Suprapubic skin (tissue), 4 donors: ENCODE measurements at places on chromosomes 4 and X.

GRCh38 chr4:174794543-174795094 is 34.4 kb downstream of the GLRA3 start:
- no peak overlapping the region for H3K27ac ChIP-seq
- no peak overlapping the region for H3K4me3 ChIP-seq
- H3K36me3 ChIP-seq, result no peaks in the 10 kb centered on the region
- H3K27me3 ChIP-seq, result no peaks in the 10 kb centered on the region
- no peaks in the 10 kb centered on the region for H3K4me1 ChIP-seq
- DNase-seq, result no peak

DNA sequence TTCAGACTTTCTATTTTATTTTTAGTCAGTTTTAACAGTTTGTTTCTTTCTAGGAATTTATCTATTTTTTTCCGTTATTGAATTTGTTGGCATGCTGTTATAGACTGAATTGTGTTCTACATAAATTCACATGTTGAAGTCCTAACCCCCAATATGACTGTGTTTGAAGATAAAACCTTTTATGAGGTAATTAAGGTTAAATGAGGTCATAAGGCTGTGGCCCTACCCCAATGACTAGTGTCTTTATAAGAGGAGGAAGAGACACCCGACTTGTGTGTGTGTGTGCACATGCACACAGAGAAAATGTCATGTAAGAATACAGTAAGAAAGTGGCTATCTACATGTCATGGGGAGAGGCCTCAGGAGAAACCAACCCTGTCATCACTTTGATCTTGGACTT is 146.3 kb downstream of the BRWD3 start:
- H3K36me3 ChIP-seq, result no peaks in the 10 kb centered on the region
- no peak overlapping the region for H3K4me3 ChIP-seq
- no peak for DNase-seq

DNA sequence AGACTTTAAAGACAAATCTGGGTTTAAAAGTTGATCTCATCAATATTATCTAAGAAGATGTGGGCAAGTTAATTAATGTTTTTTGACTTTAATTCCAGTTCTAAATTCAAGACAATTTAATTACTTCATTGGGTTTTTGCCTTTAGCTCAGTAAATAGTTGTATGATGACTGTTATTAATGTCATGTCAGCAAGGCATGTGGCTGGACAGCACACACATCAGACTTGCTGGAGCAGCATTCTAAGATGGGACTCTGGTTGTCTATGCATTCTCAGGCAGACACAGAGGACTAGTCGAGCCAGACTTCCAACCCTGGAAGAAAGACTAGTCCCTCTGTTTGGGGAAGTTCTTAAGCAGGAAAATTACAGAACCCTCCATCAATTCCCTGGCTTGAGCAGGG is 180.7 kb upstream of the GK2 start:
- H3K36me3 ChIP-seq, result no peaks in the 10 kb centered on the region
- no peaks in the 10 kb centered on the region for H3K27me3 ChIP-seq

DNA sequence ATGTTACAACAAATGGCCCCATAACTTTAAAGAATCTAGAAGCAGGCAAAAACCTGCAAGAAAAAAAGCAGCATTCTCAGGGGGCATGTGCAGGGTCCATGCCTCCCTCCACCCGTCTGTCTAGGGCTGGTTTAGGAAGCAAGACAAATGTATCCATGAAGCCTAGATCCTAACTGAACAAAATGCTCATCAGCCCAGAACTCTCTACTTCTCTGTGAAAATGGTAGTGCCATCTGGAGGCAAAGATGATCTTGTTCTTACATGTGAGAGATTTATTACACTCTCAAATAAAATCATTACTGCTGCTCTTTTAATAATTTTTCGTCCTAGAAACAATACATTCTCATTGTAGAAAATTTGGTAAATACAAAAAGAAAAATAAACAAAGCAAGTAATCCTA is 26.7 kb downstream of the NR3C2 start:
- no peak overlapping the region for H3K27ac ChIP-seq
- H3K27me3 ChIP-seq, result no peaks in the 10 kb centered on the region
- H3K4me1 ChIP-seq, result no peaks in the 10 kb centered on the region

GRCh38 chr4:86452924-86453531 is 93.2 kb upstream of the MAPK10 start:
- peaks cover 7% of the 10 kb centered on the region for H3K4me1 ChIP-seq
- H3K36me3 ChIP-seq, result no peaks in the 10 kb centered on the region
- peak overlapping the region; percentile 5 for H3K4me3 ChIP-seq
- H3K27me3 ChIP-seq, result no peaks in the 10 kb centered on the region
- DNase-seq, result no peak

- no peak overlapping the region for H3K27ac ChIP-seq
- H3K36me3 ChIP-seq, result no peaks in the 10 kb centered on the region
- no peaks in the 10 kb centered on the region for H3K27me3 ChIP-seq
- no peaks in the 10 kb centered on the region for H3K4me1 ChIP-seq
Observed at GRCh38 chr4:138639018-138639741, 376.4 kb upstream of the NOCT start.

DNA sequence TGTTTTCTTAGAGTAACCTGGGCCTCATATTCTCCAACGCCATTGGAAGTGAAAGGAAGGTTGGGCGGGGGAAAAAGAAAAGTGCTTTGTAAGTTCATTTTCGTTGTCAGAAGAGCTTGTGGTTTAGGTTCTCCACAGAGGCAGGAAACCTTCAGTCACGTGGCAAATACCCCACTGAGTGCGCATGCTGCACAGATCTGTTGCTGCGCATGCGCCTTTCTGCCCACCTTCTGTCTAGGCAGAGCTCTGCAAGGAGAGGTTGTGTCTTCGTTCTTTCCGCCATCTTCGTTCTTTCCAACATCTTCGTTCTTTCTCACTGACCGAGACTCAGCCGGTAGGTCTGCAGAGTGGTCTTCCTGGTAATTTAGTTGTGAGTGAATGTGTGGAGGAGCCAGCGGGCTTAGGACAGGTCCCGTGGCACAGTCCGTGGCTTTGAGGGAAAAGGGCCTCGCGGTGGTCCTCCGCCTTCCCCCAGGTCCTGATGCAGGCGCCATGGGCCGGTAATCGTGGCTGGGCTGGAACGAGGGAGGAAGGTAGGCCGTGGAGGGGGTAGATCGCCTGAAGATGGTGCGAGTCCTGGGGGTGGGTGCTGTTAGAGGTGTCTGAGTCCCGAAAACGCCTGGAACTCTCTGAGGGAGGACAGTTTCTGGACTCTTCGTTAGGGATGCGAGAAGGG is at the start of gene PAGE5:
PAGE5 (plus strand) TSS at position 228 of the 676 bp plus-strand sequence. CDS start 1,037 bp downstream, outside the sequence.
- DNase-seq, result no peak
- H3K4me3 ChIP-seq, result no peak within 1 kb of the TSS

DNA sequence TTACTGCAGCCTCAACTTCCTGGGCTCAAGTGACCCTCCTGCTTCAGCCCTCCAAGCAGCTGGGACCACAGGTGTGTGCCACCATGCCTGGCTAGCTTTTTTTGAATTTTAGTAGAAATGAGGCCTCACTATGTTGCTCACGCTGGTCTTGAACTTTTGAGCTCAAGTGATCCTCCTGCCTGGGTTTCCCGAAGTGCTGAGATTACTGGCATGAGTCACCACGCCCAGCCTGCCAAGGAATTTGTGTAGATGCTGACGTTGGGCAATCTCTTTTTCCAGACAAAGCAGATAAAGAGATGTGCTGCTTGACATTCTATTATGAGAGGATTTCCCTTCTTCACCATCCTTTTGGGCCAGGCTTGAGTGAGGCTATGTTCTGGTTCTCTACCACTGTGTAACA is 254.5 kb upstream of the RPS6KA3 start:
- DNase-seq, result no peak
- H3K27ac ChIP-seq, result no peak overlapping the region
- H3K4me3 ChIP-seq, result no peak overlapping the region
- H3K36me3 ChIP-seq, result no peaks in the 10 kb centered on the region
- no peaks in the 10 kb centered on the region for H3K4me1 ChIP-seq

DNA sequence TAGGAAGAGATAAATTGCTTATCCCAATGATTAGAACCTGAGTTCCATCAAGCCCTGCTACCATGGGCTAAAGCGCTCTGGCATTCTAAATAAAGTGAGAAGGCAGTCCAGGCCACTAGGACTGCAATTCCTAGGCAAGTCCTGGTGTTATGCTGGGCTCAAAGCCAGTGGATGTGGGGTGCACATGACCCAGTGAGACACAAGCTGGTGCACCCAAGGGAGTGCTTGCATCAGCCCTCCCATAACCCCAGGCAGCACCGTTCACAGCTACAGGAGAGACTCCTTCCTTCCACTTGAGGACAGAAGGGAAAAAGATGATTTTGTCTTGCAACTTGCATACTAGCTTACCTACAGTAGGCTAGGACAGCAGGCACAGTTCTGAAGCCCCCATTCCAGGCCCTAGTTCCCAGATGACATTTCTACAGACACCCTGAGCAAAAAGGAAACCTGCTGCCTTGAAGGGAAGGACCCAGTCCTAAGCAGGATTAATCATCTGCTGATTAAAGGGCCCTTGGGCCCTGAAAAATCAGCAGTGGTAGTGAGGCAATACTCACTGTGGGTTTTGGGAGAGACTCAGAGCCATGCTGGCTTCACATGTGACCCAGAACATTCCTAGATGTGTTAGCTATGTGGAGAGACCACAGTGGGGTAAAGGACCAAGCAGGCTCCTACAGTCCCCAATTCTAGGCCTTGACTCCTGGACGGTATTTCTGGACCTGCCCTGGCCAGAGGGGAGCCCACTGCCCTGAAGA is 77.8 kb downstream of the KLHL13 start:
- no peak overlapping the region for H3K27ac ChIP-seq
- no peak overlapping the region for H3K4me3 ChIP-seq
- DNase-seq, result no peak
- no peaks in the 10 kb centered on the region for H3K4me1 ChIP-seq

GRCh38 chrX:99137488-99137887 is 1272.6 kb downstream of the PCDH19 start:
- no peaks in the 10 kb centered on the region for H3K36me3 ChIP-seq
- no peaks in the 10 kb centered on the region for H3K4me1 ChIP-seq
- no peak for DNase-seq
- H3K4me3 ChIP-seq, result no peak overlapping the region
- H3K27me3 ChIP-seq, result no peaks in the 10 kb centered on the region

- H3K4me3 ChIP-seq, result no peak overlapping the region
- no peak overlapping the region for H3K27ac ChIP-seq
- no peaks in the 10 kb centered on the region for H3K4me1 ChIP-seq
- peaks cover 16% of the 10 kb centered on the region for H3K36me3 ChIP-seq
- DNase-seq, result no peak
Observed at GRCh38 chrX:119474615-119475388, 6.6 kb downstream of the SLC25A5 start.

GRCh38 chr4:55259294-55259693 is 86.7 kb upstream of the SRD5A3 start:
- DNase-seq, result no peak
- no peak overlapping the region for H3K27ac ChIP-seq
- H3K4me1 ChIP-seq, result no peaks in the 10 kb centered on the region
- no peak overlapping the region for H3K4me3 ChIP-seq
- H3K27me3 ChIP-seq, result no peaks in the 10 kb centered on the region
- no peaks in the 10 kb centered on the region for H3K36me3 ChIP-seq

DNA sequence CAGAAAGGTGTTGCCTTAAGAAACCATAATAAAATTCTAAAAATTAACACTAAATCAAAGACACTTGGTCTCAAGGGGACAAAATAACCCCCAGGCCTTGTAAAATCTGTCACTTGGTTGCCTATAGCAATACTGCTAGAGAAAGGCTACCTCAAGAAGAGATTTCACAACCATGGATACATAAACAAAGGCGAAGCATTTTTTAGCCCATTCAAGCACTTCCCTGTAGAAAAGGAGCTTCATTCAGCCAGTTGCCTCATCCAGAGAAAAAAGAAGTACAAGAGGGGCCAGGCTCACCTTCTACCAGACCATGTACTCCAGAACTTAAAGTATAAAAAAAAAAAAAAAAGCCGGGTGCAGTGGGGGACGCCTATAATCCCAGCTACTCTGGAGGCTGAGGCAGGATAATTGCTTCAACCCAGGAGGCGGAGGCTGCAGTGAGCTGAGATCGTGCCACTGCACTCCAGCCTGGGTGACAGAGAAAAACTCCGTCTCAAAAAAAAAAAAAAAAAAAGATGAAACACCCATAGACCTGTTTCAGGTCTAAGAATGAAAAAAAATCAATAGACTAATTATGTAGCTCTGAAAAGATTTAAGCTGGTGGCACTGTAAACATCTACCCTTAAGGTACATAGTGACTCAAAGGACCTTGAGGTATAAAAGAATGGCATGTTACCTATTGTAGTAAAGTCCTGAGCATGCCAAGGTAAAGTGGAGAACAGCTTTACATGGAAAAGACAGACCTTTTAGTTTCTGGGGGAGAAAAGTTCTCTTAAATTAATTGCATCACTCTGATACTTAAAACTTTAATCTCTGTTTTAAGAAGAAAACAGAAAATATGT is 18.0 kb downstream of the RUFY3 start:
- H3K27me3 ChIP-seq, result no peaks in the 10 kb centered on the region
- no peak for DNase-seq
- H3K27ac ChIP-seq, result no peak overlapping the region

DNA sequence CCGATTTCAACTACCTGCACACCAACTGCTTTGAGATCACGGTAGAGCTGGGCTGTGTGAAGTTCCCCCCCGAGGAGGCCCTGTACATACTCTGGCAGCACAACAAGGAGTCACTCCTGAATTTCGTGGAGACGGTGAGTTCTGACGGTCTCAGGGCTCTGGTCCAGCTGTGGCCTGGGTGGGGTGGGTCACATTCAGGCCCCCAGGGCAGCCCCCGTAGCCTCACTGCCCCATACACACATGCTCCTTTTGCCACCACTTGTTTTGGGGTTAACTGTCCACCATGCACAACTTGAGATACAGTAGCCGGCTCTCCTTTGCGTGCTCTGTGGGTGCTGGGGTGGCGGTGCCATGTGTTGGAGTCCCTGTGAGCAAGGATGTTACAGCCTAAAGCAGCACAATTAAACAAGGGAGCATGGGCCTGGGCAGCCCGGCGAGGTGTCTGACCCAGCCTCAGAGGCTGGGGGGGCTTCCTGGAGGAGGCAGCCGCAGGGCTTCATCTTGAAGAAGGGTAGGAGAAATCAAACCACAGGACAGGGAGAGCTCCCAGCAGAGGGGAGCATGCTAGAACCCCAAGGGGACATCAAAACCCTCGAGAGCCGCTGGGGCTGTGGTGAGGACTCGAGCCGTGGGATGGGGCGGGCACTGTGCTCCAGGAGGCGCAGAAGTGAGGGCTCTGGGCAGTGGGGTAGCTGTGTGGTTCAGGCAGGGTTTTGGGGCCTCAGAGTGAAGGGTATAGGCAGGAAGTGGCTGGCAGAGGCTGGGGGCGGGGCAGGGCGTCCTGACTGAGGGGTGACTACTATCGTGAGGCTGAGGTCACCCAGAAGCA is 22.0 kb downstream of the CPZ start:
- H3K36me3 ChIP-seq, result no peaks in the 10 kb centered on the region
- no peak for DNase-seq
- H3K4me3 ChIP-seq, result no peak overlapping the region
- no peaks in the 10 kb centered on the region for H3K4me1 ChIP-seq
- H3K27me3 ChIP-seq, result peaks cover 11% of the 10 kb centered on the region

DNA sequence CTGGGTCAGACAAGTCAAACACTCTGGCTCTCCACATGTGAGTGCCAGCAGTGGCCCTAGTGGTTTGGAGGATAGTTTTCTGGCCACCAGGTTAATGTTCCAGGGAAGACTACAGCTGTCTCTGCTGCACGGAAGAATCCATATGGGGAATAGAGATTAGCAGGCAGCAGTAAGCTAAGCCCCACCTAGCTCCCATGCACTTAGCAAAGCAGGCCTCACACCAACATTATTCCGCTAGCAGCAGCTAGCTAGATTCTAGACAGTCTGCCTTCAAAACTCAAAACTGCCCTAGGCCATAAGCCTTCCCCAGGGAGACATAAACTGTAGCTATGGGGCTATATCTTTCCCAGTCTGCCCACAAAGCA is 203.4 kb downstream of the CHIC1 start:
- H3K36me3 ChIP-seq, result no peaks in the 10 kb centered on the region
- H3K4me3 ChIP-seq, result no peak overlapping the region
- H3K4me1 ChIP-seq, result no peaks in the 10 kb centered on the region
- DNase-seq, result no peak
- no peaks in the 10 kb centered on the region for H3K27me3 ChIP-seq
